ENCODE measurements at places on chromosomes 6 and 20.
A peak's percentile ranks its signal among the peaks of the same experiment; 100 is the strongest.

DNA sequence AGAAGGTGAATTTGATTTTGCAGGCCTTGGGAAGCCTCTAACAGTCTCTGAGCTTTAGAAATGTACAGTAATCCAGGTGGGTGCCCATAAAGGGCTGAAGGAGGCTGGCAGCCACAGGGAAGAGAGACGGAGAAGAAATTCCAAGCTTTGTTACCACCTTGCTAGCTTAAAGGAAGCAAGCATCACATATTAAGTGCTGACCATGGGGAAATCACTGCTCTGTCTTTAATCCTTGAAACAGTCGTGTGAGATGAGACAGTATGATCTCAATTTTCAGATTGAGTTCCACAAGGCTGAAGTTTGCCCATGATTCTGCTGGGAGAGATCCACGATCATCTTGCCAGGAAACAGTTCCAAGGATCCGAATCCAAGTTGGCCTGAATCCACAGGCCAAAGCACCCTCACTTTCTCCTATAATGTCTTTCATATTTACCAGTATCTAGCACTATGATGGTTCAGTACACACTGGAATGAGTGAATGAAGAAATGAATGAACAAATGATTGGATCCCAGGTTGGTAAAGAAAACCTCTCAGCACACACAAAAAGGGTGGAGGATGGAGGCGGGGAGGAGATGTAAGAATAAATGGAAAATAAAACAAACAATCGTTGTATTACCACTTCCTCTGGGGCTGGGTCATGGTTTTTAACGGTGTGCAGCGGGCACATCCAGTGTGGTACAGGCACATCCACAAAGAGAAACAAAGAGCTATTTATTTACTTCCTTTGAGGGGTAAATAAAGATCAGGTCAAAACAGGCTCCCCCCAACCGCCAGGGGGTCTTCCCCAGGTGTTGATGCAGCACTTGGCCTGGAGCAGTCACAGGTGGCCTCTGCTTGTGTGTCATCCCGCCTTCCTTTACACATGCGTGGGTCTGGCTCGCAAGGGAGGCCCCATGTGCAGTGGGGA, 28.2 kb upstream of the TAF8 start:
- no peak for DNase-seq

GRCh38 chr6:79410806-79411205, 126.4 kb downstream of the LCA5 start:
- no peak for DNase-seq

- peak; percentile 77 for DNase-seq
These were observed 1.2 kb downstream of the EZR start for GRCh38 chr6:158817728-158818580.

DNA sequence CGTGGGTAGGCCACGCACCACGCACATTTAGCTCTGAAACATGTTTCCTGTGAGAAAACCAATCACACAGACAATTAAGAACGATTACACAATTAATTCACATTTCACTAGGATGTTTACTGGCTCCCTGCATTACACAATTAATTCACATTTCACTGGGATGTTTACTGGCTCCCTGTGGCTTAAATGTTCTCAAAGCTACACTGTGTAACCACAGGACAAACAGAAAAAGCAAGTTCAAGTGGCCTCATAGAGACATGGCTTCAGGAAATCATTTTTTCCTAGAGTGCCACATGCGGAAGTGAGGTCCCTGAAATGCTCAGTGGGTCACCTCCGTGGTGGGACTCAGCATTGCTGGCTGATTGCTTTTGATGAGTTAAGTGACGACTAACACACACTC, 61.7 kb upstream of the XRN2 start:
- DNase-seq, result no peak

DNA sequence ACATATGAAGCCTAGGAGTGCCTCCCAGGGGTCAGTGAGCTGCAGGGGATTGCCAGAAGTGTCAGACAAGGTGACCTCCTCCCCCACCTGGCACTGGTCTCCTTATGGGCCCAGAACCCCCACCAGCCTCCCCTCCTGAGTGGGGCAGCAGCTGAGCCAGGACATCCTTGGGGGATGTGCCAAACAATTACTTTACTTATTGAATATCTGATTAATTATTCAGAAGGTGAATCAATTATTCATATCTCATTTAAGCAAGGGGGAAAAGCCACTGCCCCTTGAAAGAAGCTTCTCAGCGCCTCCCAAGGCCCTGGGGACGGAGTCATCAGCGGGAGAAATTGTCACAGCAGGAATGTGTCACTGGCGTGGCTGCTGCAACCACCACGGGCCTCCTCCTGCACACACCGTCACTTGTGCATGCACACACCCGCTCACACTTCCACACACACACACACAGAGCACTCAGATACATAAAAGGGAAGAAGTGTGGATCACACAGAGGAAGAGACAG, 123.4 kb upstream of the MAFB start:
- DNase-seq, result no peak

- DNase-seq, result no peak
These were observed 17.3 kb upstream of the MCUR1 start for GRCh38 chr6:13831615-13832014.

- no peak for DNase-seq
These were observed 18.8 kb downstream of the TMEM74B start for GRCh38 chr20:1165941-1166340.

- DNase-seq, result no peak
These were observed 75.9 kb downstream of the ERMARD start for GRCh38 chr6:169827290-169827717.

DNA sequence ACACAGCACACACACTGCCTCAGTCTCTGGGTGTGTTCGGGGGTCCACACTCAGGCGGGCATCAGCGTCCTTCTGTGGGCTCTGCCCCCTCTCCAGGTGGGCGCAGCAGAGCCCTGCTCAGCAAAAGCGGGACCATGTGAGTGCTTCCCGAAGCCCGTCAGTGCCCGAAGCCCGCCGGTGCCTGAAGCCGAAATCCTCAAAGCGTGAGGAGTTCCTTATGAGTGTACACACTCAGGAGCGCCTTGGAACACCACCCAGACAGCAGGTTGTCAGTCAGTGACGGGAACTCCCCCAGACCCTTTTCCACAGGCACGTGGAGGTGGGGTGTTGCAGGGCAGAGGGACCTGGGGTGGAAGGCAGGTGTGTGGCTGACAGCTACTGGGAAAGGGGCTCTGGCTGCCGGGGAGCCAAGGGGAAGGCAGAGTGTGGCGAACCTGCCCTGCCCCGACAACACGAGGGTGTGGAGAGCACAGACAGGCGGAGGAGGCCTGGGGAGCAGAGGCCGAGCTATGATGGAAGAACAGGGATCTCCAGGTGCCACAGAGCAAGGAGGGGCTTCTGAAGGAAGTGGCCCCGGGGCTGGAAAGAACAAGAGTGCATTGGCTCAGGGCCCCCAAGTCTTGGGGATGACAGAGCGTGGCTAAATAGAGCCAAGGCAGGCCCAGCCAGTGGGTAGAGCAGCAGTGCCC, 87.7 kb downstream of the RAMACL start:
- DNase-seq, result no peak

- DNase-seq, result no peak
These were observed 125.9 kb downstream of the COL9A1 start for GRCh38 chr6:70176842-70177550.

- DNase-seq, result no peak
These were observed 130.9 kb downstream of the KIF6 start for GRCh38 chr6:39594285-39594684.

DNA sequence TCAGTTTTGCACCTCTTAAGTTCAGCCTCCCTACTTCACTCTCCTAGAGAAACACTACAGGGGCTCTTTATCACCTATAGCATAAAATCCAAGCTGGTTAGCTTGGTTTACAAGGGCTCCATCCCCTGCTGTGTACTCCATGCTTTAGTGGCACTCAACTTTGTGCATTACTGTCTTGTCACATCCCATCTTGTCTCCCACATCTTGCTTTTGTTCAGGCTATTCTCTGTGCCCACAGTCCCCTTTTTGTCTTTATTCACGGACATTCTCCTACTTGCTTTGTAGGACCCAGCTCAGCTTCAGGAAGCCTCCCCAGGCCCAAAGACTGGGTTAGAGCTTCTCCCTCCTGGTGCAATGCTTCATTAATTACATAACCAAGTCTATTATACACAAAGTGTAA, 107.9 kb upstream of the SPACA1 start:
- no peak for DNase-seq

DNA sequence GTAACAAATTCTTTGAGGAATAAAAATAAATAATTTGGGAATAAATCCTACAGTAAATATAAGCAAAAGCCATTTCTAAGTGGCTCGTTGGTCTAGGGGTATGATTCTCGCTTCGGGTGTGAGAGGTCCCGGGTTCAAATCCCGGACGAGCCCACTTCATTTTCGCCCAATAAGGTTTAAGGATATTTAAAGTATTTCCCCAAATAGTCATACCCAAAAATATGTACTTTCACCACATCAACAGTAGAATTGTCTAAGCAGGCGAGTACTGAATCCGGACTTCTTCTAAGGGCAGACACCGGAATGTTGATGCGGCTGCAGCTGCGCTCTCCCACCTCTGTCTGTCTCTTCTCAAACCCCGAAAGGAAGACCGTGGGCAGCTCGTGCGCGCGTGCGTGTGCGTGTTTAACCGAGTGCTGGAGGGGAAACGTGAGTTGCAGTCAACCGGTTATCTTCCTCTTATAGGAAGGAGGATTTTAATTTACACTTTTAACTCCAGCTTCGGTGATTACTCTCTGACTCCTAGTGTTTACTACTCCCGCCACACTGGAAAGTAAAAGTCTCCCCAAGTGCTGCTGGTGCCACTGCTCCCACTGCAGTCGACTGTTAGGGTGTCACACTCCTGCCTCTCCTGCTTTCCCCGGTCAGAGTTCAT, 155.7 kb upstream of the PRSS16 start:
- peak; percentile 95 for DNase-seq

DNA sequence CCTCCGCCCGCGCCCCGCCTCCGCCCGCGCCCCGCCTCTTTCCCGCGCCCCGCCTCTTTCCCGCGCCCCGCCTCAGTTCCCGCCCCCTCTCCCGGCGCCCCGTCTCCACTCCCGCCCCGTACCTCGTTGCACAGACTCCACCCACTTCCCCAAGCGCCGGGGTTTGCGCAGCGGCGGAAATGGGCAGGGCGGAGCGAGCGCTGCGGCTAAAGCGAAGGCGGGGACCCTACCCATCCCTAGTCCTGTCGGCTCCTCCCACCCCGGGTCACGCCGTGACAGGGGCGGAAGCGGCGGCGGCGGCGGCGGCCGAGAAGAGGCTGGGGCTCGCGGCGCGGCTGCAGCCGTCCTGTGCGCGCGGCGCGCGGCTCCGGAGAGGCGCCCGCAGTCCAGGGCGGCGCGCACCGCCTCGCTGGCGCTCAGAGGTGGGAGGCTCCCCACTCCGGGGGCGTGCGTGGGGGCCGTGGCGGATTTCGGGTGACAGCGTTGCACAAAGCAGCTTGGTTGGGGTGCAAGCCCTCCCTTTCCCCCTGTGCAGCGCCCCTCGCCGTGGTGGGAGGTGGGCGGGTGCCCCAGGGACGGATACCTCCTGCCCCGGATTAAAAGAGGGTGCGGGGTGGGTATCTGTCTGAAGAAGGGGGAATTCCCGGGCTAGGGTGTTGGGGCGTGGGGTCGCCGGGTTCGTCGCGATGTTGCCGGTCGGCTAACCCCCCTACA, at the start of gene KDM1B:
Gene KDM1B, plus strand, starts transcription at position 273 of the 714 bp plus-strand sequence. CDS start 4,474 bp downstream, outside the sequence.
- DNase-seq, result peak; percentile 99

DNA sequence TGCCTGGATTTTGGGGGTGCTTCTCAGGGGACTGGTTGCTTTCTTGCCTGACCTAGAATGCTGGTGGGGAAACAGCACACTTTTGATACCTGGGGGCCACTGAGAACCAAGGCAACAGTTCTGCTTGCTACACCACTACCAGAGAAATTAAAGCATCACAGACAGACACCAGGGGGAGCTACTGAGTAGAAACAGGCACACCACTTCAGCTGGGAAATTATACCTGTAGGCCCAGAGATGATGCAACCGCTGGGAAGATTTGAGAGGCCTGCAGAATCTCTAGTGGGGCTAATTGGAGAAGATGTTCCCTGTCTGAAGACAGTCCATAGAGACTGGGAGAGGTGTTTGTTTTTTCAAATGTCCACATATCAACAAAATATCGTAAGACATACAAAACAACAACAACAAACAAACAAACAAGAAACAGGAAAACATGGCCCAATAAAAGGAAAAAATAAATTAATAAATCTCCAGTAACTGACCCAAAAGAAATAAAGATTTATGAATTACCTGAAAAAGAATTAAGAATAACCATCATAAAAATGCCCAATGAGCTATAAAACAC, 129.4 kb upstream of the RIN2 start:
- DNase-seq, result peak; percentile 68

GRCh38 chr6:134909701-134910592, 40.0 kb downstream of the ALDH8A1 start:
- DNase-seq, result peak; percentile 51

- DNase-seq, result peak; percentile 20
These were observed 26.8 kb upstream of the HSF2 start for GRCh38 chr6:122372647-122373046.

DNA sequence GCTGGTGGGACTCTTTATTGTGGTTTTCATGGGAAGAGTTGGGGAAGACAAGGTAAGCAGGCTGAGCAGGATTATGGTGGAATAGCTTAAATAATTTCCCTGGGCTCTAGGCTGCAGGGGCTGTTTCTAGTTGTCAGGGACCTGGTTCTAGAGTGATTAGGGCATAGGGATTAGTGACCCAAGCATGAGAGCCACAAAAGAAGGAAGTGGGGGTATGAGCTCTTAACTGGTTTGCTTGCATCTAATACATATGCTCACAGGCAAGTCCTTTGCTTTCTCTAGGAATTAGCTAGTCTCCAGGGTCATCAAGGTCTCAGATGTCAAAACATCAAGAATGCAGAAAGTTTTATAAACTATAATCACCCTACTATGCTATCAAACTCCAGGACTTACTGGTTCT, 67.5 kb upstream of the NRN1 start:
- DNase-seq, result no peak

GRCh38 chr20:36396340-36396739, 90.2 kb downstream of the DLGAP4 start:
- DNase-seq, result no peak

DNA sequence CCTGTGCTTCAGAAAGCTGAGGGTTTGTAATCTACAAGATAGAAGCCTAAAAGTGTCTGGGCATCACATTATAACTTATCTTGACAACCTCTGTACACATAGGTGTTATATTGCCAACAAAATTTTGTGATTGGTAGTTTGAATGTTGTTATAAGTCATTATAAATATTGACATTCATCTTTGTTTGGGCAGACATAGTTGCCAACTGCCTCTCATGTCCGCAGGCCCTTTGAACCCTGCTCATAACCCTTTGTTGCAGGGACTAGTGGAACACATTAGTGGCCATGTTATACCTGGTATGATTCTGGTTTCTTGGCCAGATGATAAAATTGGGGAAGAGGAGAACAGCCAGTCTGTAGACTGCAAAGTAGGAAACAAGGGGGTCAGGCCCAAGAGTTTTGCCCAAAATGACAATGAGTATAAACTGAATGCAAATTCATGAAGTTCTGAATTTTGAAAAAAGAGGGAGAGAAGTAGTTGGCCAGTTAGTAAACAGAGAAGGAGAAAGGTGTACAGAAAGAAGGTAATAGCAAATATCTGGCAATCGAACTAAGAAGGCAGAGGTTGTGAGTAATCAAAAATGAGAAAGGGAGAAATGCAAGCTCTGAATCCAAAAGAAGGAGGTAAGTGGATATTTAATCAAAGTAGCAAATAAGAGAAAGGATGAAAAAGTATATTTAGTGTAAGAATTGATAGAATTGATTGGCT, 21.6 kb upstream of the LMBRD1 start:
- no peak for DNase-seq
